ENCODE measurements at places on chromosomes 1 and 21.

GRCh38 chr1:36486439-36487335 is 4.0 kb upstream of the CSF3R start:
- DNase-seq: no peak

DNA sequence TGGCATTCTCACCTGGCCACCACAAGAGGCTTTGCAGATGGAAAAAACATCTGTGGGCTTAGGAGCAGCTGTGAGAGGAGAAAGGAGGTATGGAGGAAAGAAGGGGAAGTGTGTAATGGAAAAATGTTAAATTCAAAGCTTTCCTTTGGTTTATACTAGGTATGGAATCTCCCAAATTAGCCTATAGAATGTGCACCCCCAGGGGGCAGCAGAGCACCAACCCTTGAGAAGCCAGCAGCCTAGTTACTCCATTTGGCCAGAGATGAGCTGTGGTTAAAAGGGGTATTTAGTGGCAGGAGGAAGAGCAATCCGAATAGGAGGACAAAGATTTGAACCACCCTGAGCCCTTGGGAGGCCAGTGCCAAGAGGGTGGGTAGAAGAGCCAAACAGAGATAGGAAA is 97.5 kb upstream of the CTTNBP2NL start:
- DNase-seq: peak; percentile 19

GRCh38 chr1:180119837-180120236 is 34.8 kb upstream of the QSOX1 start:
- no peak for DNase-seq

GRCh38 chr1:209838537-209838936 is 10.8 kb downstream of the UTP25 start:
- no peak for DNase-seq

GRCh38 chr1:38403667-38404066 is 357.1 kb upstream of the POU3F1 start:
- DNase-seq: no peak

- no peak for DNase-seq
These were observed 218.6 kb downstream of the SLC45A1 start for GRCh38 chr1:8536515-8536914.

GRCh38 chr1:14759843-14760242 is 161.4 kb downstream of the KAZN start:
- no peak for DNase-seq

DNA sequence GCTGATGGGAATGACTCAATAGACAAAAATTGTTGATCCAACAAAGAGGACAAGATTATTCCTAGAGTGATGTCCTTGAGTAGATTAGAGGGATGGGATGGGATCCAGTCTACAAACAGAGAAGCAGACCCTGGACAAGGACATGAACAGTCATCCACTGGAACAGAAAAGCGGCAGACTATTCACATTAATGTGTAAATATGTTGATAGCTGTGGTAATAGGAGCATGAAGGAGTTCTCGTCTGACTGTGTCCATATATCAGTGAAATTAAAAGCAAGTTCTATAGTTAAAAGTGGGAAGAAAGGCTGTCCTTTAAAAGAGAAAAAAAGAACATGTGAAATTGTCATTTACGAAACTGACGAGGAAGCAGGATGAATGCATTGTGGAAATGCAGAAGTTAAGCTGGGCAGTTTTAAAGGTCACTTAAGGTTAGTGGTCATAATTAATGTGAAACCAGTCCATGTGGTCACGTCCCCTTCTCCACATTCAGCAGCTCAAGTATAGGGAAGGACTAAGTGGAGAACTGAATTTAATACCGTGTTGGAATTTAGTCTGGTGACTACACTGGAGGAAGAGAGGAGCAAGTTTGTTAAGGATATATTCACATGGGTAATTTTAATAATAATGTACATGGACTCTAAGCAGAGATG is 62.1 kb downstream of the PIK3R3 start:
- no peak for DNase-seq

GRCh38 chr1:209455661-209456358 is 127.7 kb upstream of the CAMK1G start:
- no peak for DNase-seq

- no peak for DNase-seq
These were observed 3.8 kb upstream of the CACYBP start for GRCh38 chr1:174995916-174996315.

GRCh38 chr1:85934516-85934915 is 222.1 kb downstream of the COL24A1 start:
- no peak for DNase-seq

GRCh38 chr21:46325073-46325912 is 1.3 kb downstream of the PCNT start:
- DNase-seq: no peak

- no peak for DNase-seq
These were observed 7.7 kb upstream of the GPATCH4 start for GRCh38 chr1:156608981-156609380.

DNA sequence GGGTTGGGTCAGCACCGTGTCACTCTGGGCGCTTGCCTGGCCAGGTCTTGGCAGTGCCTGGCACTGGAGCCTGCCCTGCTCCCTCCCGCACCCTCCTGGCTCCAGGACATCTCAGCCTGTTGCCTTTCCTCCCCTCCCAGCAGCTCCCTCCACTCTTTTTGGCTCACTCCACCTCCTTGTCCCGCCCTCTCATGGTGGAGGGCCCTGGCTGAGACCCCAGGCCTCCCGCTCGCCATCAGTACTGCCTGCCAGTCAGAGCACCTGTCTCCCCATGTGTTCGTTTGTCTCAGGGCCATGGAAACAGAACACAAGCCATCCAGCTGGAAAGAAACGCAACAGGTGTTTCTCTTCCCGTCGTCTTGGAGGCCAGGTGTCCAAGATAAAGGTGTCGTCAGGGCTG is 61.0 kb downstream of the B3GALT5 start:
- DNase-seq: no peak

DNA sequence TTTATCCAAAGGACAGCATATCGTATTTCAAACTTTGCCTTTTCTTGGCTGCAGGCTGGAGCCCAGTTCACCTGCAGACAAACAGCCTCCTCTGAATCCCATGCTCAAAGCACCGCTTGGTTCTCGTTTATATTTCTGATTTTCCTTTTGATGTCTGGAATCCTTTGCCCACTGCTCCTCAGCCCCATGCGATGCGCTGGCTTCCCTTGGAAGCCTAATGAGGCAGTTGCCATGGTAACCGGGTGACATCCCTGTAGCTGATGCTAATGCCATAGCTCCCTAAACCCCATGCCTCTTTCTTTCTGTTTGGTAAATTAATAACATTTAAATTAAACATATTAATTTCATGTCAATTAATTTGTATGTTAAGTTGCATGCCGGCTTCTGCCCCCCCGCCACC is 327.1 kb downstream of the PRDM2 start:
- no peak for DNase-seq

DNA sequence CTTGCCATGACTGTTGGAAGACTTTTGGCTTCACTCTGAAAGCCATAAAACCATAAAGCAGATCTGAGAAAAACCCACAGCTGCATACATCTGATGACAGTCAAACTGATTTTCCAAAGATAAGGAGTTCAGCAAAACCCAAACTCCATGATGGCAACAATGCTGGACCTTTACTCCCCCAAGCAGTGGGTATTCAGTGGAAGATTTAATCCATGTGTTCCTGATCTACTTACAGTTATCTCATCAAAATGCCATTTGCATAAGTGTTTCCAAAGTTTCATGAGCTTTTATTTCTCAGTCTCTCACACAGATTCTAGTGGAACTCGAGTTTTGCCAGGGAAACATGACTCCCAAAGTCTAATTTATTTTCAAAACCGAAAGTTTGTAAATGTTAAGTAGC is 184.9 kb downstream of the ZC3H11B start:
- no peak for DNase-seq

DNA sequence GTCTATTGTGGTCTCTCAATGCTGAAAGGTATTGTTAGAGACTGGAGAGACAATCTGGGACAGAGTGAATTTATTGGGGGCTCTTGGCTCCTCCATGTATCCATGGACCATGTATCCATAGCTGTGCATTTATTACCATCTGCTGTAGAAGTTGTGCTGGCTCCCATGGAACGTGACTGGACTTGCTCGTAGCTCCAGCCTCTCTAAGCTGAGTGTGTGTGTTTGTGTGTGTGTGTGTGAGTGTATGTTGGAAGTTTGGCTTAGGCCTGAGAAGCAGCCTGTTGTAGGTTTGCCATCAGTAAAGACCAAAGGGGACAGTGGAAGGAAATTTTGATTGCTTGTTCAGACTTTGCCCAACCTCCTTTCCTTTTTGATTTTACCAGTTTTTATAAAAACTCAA is 105.7 kb upstream of the USP24 start:
- DNase-seq: no peak

DNA sequence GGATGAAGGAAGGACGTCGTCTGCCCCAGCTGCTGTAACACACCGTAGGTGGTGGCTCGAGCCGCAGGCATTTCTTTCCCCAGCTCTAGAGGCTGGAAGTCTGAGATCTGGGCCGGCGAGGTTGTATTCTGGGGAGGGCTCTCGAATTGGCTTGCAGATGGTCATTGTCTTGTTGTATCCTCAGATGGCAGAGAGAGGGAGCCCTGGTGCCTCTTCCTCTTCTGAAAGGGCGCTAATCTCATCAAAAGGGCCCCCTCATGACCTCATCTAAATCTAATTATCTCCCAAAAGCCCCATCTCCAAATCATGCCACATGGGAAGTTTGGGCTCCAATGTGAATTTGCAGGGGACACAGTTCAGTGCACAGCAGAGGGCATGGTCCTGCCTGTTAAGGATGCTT is 109.0 kb downstream of the SIK1 start:
- no peak for DNase-seq

DNA sequence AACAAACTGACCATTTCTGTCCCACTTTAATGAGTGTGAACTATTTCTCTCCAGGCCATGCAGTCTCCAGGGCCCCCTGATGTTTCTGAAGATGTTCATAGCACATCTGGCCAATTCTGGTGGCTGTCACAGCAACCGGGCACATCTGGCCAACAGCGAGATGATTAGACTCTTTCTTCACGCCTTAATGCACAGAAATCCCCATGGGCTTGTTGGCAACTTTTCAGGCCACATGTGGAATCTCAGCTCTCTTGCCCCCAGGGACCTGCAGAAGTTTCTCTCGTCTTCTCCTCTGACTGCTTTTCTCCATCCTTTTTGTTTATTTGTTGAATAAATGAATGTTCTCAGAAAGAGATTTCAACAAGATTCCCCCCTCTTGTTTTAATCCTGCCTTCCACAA is 71.2 kb upstream of the HMGB4 start:
- no peak for DNase-seq

DNA sequence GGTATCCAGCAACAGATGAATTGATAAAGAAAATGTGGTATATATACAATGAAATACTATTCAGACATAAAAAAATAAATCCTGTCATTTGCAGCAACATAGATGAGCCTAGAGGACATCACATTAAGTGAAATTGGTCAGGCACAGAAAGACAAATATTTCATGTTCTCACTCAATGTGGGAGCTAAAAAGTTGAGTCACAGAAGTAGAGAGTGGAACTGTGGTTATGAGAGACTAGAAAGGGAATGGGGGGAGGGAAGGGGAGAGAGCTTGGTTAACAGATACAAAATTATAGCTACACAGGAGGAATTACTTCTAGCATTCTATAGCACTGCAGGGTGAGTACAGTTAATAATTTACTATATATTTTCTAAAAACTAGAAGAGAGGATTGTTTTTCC is 37.1 kb upstream of the SERPINC1 start:
- peak; percentile 3 for DNase-seq

- DNase-seq: no peak
These were observed 45.1 kb upstream of the DNAH14 start for GRCh38 chr1:224884361-224884801.

- DNase-seq: no peak
These were observed 646 bp upstream of the RRP15 start for GRCh38 chr1:218284377-218284916.

DNA sequence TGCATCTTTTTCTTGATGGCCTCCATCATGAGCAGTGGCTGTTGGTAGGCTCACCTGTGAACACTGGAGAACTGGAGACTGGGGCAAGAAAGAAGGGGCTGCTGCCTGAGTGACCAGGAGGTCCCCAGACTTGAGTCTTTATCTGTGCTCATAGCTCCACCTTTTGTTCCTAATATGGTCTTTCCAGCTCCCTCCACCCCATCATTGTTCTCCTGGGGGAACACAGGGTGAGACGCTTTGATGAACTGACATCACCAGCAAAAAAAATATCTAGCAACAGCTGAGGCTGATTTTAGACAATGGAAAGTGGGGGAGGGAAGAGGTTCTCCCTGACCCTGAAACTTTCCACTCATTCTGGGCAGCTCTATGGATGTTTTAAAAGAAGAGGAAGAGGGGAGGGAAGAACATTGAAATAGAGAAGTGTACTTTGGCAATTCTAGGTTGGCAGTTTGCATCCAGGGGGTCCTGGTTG is at the start of gene TPM3:
TSS of gene TPM3 (minus strand) at position 111 of the 472 bp plus-strand sequence. CDS start at position 29, 82 bp downstream.
- no peak for DNase-seq

- DNase-seq: peak; percentile 15
These were observed 378.9 kb upstream of the RUNX1 start for GRCh38 chr21:35428001-35428320.

DNA sequence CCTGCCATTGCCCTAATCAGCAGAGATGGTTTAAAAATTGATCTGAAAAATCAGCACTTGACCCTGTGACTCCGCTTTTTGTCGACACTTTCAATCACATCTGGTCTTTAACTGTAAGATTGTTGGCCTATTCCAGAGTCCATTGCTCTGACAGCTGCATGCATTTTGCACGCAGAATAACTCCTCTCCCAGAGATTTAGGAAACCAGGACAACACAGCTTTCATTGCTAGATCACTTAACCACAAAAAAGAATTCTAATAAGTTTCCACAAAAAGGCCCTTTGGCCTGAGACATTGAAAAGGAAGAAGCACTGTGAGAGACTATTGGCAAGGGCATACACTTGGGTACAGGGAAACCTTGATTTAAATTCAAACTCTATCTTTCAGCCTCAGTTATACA is 373.1 kb downstream of the TGFB2 start:
- peak; percentile 21 for DNase-seq

DNA sequence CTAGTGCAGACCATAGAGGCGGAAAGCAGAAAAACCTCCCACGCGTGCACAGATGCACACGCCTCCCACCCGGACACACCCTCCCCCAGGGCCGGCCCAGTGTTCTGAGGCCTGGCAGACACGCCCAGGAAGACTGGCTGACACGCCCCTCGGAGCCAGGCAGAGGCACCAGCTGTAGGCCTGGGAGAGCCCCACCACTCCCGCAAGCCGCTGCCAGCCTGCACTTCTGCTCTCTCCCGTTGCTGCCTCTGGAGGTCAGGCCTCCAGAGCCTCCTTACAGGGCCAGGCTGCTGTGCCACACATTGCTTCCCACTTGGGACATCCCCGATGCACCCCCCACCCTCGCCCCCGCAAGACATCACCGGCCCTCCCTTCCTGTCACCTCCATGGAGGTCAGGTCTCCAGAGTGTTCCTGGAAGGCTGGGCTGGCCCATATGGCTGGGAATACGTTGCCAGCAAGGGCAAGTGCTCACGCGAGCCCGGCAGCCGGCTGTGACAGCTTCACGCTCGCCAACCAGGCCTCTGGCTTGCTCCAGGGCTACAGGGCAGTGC is 40.4 kb downstream of the CASZ1 start:
- no peak for DNase-seq
